Endothelial cell of umbilical vein (primary cell): ENCODE measurements at places on chromosomes 3 and 15. TPM values are rescaled to one million over a fixed set of nuclear protein-coding genes. Genes with fewer than 3 reads are reported as not detected.

DNA sequence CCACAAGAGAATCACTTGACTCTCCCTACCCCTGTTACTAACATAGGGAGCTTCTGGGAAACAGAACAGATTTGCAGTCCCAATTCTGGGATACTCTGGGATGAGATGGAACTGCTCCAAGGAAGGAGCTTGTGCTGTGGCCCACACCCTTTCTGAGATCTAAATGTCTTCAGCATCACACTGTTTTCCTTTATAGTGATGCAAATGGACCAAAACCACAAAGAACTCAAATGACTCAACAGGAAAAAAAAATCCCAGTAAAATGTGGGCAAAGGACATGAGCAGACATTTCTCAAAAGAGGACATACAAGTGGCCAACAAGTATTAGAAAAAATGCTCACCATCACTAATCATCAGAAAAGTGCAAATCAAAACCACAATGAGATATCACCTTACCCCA, 155.6 kb downstream of the NECTIN3 start:
- no peak for DNase-seq

DNA sequence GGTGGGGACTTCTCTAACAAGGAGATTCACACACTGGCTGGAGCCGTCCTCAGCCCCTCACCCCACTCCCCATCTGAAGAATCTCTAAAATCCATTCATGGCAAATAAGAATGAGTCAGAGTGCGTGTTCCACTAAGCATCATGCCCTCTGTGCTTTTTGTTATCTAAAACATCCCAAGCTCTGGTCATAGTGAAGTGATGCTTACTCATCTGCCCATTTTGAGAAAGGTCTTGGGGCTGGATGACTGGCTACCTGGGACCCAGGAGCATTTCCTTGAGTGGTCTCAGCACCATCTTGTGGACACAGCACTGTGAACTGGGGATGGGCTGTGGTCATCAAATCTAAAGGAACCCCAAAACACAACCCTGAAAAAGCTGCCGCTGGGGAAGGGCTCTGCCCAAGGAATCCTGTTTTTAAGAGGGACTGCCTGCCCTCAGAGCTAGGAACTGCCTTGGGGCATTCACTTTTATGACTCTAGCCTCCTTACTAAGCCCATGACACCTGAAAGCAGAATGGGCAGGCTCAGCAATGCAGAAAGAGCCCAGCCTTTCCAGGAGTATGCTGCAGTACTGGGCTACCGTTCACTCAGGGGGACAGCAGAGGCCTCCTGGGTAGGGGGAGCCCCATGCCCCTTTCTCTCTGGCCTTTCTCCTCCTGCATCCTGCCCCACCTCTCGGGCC, 53.5 kb downstream of the ZBTB38 start:
- no peak for DNase-seq

- no peak for DNase-seq
Measured at GRCh38 chr15:101537483-101538080, 48.1 kb upstream of the PCSK6 start.

GRCh38 chr3:14947100-14947885, at the start of gene NR2C2:
NR2C2 (plus strand) TSS chr3:14947583; CDS start chr3:15003915, 56,332 bp downstream.
- DNase-seq, result peak; percentile 82

GRCh38 chr3:11136830-11137626, 17.3 kb upstream of the HRH1 start:
- DNase-seq, result peak; percentile 75

GRCh38 chr3:186166036-186166435, 57.1 kb upstream of the ETV5 start:
- no peak for DNase-seq

CSTA gene
- not detected in 2 replicates for polyA plus RNA-seq

LTK gene
- 0.17 and 0.18 TPM in 2 replicates for polyA plus RNA-seq
